Renal pelvis (tissue), 12 donors: ENCODE measurements at places on chromosomes 11 and 22.

DNA sequence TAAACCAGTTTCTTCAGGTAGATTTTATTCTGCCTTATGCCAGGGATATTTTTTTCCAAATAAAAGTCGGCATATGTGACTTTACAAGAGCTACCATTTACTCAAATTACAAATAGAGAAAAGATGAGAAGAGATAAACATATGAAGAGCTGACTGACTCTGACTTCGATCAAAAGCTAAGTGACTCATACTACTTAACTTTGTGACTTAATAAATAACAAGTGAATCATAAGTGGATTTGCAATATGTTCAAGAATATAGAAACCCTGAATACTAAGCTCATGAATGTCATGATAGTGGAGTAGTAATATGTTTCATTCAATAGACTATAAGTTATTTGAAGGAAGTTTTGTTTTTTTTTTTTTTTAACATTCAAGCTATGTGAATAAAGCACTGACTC is 130.5 kb upstream of the ANO3 start:
- DNase-seq, result no peak

DNA sequence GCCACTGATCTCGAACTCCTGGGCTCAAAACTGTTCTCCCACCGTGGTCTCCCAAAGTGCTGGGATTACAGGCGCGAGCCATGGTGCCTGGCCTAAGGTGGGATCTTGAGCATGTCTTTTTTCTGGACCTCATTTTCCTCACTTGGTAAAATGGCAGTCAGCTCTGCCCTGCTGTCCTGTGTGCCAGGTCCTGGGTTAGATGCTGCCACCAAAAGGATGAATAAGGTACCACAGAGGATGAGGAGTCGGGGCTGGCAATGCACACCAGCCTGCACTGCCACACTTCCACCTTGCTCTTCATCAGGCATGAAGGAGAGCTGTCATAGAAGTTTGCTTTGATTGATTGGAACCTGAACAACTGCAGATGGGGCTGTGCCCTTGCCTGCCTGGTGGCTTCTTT is 32.3 kb downstream of the ACO2 start:
- DNase-seq, result no peak

- DNase-seq, result no peak
Observed at GRCh38 chr11:42823546-42823945, 488.2 kb upstream of the API5 start.

GRCh38 chr11:120925944-120926343 is 98.0 kb upstream of the TBCEL start:
- no peak for DNase-seq

GRCh38 chr11:125416981-125417935 is 78.8 kb downstream of the FEZ1 start:
- no peak for DNase-seq

DNA sequence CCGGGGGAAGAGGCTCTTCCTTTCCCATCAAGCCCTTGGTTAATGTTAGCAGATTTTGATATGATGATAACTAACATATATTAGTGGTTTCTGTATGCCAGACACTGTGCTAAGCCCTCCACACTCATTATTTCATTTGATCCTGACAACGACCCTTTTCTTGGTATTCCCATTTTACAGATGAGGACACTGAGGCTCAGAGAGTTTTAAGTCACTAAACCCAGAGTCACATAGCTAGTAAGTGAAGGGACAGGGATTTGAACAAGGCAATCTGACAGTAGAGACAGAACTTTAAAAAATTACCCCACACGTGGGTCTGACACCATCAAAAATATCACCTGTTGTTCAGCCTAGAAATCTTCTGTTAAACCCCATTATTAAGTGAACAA is 22.4 kb downstream of the POU2AF1 start:
- no peak for DNase-seq

DNA sequence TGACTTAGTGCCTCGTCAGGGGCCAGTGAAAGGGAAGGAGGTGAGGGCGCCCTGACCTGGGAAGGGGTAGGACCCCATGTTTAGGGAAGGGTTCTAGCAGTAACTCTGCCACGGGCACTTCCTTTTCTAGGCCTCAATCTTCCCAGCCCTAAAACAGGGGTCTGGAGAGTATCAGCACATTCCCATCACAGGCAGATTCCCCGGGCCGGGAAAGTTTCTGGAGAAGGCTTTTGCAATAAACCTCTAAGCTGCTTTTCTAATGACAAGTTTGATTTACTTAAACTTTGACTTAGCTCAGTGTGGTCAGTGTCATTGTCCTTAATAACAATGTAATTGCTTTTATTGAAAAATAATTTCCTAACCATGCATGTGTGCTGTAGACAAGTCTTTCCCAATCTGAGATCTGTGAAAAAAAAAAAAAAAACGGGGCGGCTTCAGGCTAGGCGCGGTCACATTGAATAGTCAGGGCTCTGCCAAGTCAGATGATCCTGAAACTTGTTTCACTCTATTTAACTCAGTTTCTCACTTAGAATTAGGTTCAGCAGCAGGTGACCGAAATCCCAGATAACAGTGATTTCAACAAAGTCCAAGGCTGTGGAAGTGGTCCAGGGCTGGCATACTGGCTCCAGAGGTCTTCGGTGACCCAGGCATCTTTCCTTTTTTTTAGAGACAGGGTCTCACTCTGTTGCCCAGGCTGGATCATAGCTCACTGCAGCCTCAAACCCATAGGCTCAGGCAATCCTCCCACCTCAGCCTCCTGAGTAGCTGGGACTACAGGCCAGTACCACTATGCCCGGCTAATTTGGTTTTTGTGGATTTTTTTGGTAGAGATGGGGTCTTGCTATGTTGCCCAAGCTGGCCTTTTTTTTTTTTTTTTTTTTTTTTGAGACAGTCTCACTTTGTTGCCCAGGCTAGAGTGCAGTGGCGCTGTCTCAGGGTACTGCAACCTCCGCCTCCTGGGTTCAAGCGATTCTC is 19.5 kb upstream of the TAB1 start:
- DNase-seq, result no peak

DNA sequence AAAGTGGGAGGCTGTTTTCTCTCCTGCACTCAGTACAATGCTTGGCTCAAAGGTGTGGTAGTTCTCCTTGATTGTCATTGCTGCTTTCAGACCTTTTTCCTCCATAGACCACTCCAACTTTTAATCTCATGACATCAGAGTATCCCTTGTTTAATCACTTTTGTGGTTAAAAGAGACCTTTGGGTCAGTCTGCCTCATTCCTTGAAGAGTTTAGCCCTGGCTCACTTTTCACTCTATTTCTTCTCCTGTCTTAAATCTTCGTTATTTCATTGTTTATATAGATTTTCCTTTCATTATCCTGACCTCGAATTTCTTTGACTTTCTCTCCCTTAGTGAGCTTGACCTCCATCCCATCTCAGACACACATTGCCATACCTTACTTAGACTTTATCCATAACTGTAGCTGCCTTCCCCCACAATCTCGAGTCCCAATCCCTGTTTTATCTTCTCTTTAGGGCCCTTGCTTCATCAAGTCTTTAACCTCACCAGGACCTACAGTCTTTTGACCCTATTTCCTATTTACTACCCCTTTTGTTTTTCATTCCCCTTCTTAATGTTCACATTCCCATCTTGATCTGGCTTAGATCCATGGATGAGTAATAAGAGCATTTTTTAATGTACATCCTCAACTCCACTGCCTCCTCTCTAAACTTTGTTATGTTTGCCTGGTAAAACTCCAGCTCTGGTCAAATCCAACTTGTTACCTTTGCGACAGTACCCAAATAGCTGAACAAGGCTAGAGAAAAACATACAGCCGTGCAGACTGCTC is 9.5 kb downstream of the ATXN10 start:
- DNase-seq, result no peak

DNA sequence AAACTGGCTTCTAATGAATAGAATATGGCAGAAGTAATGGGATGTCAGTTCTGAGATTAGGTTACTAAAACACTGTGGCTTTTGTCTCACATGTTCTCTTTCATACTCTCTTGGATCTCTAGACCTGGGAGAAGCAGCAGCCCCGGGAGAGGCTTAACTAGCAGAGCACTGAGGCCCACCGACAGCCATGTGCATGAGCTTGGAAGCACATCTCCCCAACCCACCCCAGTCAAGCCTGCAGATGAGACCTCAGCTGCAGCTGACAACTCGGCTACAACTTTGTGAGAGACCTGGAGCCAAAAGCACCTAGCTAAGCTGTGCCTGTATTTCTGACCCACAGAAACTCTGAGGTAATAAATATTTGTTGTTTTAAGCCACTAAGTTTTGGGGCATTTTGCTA is 100.8 kb downstream of the TRIM29 start:
- no peak for DNase-seq

DNA sequence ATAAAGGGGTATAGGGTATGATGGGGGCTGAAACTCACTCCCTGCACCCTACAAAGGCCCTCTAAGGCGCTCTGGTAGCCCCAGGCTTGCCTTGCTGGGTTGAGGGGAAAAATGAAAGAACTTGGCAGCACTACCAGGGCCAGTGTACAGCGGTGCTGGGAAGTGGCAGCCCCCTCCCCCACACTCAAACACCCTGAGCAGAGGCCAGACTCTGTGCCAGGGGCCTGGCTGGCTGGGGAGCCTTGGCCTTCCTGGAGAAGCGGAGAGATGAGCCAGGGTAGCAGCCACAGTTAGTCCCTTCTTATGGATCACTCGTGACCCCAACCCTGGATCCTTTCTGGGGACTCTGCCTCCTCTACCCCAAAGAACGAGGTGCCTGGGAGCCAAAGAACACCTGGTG is 2.7 kb downstream of the TMEM134 start:
- DNase-seq, result no peak

DNA sequence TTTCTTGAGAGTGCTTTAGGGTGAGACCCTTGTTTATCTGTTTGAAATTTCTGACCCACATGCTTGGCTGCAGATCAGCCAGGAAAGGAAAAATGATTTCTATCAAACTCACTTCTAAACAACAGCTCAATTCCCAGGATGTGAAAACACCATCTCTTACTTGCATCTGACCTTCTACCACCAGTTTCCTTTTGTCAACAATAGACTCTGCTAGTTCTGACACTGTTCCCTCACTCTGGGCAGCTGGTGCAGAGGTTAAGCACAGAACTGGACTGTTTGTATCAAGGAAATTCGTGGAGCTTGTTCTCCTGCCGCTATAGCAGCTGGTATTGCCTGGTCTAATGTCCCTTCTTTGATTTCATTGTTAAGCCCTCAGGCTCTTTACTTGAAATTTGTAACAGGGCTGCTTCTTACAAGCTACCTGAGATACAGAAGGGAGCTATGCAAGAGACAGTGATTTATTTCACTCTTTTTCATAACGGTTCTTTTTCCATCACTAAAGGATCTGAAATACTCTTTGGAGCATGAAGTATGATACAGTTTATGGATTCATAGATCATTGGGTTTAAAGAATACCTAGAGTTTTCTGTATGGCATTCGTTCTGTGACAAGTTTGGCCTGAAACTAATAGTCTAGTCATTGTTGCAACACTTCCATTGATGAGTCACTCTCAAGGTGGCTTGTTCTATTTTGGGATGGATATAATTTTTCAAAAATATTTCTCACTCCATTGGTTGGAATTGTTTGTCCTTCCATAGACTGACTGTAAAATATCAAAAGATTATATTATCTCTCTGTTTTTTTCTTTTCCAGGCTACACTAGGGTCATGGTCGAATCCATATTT is 178.2 kb upstream of the ZC3H12C start:
- no peak for DNase-seq

- DNase-seq, result no peak
Observed at GRCh38 chr11:20529757-20530156, 69.7 kb upstream of the SLC6A5 start.

DNA sequence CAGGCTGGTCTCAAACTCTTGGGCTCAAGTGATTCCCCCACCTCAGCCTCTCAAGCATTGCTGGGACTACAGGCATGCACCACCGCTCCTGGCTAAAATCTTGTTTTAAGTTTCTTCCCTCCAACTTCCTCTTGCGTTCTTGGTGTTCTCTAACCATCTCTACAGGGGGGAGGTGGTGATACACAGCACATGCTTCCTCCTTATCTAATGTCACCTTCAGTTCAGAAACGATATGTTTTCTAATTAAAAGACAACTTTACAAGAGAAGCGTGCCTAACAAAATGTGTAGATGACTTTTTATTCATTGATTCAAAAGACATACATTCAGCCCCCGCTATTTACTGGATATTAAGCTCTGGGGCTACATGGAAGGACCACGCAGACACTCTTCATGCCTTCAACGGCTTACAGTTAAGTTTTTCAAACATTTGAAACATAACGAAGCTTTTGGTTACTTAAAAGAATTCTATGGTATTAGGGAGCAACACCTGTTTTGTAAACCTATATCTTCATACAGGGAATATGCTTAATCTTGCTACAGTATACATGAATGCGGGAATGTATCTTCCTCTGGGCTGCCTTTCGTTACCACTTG is 933 bp upstream of the DLAT start:
- DNase-seq, result peak; percentile 4

DNA sequence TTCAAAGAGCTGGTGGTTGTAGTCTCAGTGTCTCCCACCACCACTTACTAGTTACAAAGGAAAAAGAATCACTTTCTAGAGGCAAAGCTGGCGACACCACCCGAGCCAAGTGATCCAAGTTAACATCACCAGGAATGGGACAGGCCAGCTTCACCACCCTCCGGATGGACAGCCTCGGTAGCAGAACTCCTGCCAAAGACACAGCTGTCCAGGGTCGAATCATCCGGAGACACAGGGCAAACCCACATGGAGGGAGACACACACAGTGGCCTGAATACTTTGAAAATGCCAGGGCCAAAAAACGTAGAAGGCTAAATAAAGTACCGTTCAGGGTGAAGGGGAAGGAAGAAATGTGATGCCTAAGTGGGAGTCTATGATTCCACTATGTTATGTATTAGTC is 33.1 kb downstream of the KCNQ1 start:
- no peak for DNase-seq

DNA sequence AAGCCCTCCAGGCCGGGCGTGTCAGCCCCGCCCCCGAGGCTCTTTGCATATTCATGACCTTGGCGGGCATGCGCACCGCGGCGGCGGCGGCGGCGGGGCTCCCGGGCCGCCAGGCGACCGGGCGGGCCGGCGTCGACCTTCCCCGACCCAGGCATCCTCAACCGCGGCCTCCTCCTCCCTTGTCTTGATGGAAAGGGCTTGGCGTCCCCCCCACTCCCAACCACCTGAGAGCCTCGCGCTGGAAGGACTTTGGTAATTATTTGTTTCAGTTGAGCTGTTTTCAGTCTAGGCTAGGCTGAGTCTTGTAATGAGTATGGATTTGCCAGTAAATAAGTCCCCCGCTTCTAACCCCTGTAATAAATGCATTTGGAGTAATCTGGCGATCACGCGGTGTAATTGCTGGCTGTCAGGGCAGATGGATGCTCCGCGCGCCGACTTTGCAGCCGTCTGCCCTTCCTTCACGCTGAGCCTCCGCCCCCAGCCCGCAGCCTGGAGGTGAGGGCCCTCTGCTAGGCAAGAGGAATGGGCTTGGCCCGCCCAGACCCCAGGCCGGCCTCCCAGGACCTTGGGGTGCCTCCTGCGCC is 25.2 kb downstream of the FLRT1 start:
- no peak for DNase-seq

- DNase-seq, result no peak
Observed at GRCh38 chr22:21443057-21443734, 24.0 kb upstream of the TMEM191C start.
